ENCODE measurements at places on chromosomes 2 and 18. TPM values are rescaled to one million over a fixed set of nuclear protein-coding genes. Genes with fewer than 3 reads are reported as not detected.

Gene HK2
- 6.7 TPM for total RNA-seq

Gene KHK
- 2.0 TPM for total RNA-seq

Gene CMPK2
- total RNA-seq: 5.7 TPM

Gene FAM237A
- total RNA-seq: not detected

GRCh38 chr18:11994336-11994702 is 13.0 kb downstream of the IMPA2 start:
- no peak for DNase-seq
- peak overlapping the region; percentile 2 for H3K27ac ChIP-seq
- peaks cover 70% of the 10 kb centered on the region for H3K4me1 ChIP-seq
- no peaks in the 10 kb centered on the region for H3K27me3 ChIP-seq

Gene APCDD1
- 11.4 TPM for total RNA-seq

- no peak for DNase-seq
- H3K27ac ChIP-seq: no peak overlapping the region
- no peaks in the 10 kb centered on the region for H3K27me3 ChIP-seq
- no peak overlapping the region for H3K4me3 ChIP-seq
- H3K36me3 ChIP-seq: no peaks in the 10 kb centered on the region
Measured at GRCh38 chr2:25478736-25479135, 137.0 kb upstream of the DNMT3A start.

DNA sequence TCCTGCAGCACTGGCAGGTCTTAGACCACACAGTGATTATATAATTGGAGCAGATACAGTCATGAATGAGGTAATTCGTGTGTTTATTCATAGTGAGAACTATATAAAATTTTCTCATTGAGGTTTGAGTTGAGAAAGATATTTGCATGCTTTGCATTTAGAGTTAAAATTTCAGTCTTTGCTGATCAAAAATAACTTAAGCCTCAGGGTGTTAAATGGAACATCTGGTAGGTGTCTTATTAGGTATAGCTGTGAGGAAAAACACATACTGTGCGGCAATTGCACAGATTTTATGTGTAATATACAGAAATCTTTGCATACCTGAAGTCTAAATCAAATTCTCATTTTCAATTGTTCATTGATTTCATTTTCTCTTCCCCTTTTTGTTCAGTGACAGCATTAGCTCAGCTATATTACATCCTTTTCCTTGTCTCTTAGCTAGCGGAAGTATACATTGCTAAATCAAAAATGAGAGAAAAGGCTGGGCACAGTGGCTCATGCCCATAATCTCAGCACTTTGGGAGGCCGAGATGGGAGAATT is 21.2 kb downstream of the GORASP2 start:
- no peak overlapping the region for H3K4me3 ChIP-seq
- no peak overlapping the region for H3K27ac ChIP-seq
- H3K36me3 ChIP-seq: peaks cover 41% of the 10 kb centered on the region
- H3K27me3 ChIP-seq: no peaks in the 10 kb centered on the region
- H3K4me1 ChIP-seq: no peaks in the 10 kb centered on the region

Data from thyroid gland (tissue), 4 donors.